ENCODE measurements at places on chromosomes 16 and 17.

DNA sequence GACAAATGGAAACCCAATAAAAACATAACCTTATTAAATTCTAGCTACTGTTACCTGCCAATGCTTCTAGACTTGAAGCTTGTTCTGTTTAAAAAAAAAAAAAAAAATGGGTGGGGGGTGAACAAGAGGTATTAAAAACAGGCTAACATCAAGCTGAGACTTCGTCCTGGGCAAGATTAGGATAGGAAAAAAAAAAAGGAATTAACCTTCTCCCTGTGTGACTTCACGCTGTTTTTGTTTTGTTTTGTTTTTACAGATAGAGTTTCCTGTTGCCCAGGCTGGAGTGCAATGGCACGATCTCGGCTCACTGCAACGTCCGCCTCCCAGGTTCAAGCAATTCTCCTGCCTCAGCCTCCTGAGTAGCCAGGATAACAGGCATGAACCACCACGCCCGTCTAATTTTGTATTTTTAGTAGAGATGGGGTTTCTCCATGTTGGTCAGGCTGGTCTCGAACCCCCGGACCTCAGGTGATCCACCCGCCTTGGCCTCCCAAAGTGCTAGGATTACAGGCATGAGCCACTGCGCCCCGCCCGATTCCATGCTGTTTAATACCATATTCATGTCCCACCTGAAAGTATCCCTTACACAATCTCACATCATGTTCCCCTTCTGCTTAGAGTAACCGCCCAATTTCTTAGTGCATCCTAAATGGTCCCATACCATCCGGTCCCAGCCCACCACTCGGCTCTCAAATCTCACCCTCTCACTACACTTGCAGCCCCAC is 2.2 kb downstream of the USP31 start:
- no peak for DNase-seq

DNA sequence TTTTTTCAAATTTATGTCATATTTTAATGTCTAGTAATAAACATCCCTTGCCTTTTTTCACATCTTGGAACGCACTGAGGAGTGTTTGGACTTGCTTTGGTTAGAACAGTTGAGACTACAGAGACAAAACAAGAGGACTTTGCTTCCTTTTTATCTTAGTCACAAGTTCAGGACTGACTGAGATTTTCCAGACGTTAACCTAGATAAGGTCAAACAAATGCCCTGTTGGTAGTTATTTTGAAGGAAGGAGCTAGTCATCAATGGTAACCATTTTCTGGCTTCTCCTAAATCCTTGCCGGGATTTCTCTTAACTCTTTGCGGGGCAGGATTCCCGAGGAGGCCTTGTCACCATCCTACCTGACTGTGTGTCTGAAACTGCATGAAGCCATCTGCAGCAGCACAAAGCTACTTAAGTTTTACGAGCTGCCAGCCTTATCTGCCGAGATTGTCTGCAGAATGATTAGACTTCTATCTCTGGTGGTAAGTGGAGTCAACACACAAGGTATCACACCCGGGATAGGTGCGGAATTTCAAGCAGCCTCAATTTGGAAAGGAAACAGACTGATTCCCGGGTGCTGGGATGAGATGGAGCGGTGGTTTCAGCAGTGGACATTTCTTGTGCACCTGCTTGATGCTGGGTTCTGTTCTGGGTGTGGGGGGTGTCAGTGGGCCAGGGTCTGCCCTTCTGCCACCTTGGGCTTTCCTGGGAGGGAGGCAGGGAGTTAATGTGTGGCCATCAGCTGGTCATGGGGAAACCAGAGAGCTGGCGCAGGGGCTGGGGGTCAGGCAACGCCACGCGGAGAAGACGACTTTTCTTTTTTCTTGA is 48.3 kb downstream of the RNF213 start:
- no peak for DNase-seq

- no peak for DNase-seq
Measured at GRCh38 chr17:82985973-82986372, 93.4 kb upstream of the METRNL start.

DNA sequence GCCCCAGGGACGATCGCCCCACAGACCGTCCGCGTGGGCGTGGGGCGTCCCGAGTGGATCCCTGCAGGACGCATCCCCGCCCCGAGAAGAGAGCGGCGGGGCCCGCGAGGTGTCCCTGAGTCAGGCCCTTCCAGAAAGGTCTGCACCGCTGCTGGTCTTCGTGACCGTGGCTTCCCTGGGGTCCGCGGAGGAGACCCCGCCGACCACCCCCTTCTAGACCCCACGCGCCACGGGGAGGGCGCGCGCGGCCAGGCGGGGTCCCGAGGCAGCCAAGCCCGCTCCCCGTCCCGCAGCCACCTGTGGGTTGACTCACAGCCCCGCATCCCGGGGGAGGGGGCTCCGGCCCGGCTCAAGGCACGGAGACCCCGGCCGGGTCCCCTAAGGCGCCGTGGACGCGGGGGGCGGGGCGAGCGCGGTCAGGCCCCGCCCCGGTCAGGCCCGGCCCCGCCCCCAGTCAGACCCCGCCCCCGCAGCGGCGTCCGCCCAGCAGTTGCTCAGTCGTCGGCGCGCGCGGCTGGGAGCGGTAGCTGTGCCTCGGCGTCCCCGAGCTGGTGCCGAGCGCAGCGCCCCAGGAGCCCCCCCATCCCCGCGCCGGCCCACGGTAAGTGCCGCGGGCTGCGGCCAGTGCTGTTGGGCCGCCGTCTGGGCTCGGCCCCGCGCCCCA is at the start of gene BAIAP3:
Gene BAIAP3 (plus strand): TSS at position 497 of the 664 bp plus-strand sequence. CDS start 4,905 bp downstream, outside the sequence.
- DNase-seq: no peak

- no peak for DNase-seq
Measured at GRCh38 chr17:78020717-78021108, 62.2 kb downstream of the TNRC6C start.

DNA sequence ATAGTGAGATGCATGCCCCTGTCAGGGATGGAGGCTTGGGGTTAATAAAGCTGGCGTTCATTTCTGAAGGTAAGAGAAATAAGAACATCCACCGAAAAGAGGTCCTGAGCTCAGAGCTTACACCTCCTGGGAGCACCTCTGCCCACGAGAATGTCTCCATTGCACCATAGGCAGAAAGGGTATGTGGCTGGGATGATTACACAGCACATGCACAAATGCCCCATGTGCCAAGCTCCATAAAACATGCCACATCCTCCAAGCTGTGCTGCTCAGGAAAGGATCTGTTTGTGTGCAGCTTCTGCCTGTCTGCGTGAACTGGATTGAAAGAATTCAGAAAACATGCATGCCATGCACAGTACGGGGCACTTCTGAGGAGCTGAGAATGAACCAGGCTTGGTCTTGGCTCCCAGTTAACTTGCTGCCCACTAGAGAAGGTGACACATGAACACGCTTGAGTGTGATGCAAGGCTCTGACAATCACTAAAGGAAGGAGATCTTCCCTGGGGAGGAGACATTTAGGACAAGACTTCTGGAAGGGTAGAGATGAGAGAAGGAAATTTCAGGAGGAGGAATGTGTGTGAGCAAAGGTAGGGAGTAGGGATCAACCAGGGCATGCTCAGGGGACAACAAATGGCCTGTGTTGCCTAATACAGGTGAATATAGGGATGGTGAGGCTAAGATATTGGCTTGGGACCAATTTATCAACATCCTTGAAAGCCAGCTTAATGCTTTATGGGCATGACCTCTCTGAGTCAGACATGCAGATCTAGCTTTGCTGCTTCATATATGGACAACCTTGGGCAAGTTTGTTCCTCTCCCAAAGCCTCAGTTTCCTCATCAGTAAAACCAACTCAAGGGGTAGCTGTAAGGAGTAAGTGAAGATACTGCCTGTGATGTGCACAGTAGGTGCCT is 32.0 kb upstream of the SMPD3 start:
- DNase-seq: no peak

DNA sequence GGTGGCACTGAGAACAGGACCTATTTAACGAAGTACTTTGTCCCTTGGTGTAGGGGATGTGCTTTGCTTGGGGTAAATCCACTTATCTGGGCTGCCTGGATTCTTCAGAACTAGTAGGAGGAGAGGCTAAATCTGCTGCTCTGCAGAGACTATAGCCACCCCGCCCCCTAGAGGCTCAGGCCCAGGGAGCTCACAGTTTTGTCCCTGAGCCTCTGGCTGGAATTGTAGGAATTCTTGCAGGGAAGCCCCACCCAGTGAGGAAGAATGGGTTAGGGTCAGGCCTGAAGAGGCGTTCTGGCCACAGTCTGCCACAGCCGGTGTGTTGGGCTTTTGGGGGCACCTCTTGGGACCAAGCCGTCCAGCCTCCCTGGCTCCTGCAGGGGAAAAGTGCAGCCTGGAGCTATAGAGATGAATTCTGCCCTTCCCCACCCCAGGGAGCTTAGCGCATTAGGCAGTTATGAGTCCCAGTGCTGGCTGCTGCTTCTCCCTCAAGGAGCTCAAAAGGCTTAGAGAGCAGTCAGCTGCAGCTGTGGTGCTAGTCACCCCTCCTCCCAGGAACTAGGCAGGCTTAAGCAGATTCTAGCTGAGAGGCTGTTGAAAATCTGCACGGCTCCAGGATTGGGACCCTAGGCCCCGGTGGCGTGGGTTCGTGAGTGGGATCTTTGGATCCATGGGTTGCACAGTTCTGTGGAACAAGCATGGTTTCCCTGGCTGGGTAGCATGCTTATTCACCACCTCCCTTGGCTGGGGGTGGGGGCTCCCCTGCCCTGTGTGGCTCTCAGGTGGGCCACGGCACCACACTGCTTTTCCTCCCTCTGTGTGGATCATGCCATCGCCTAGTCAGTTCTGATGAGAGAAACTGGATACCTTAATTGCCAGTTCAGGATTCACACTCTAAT is 237.4 kb upstream of the TOM1L1 start:
- DNase-seq: no peak

GRCh38 chr16:12026741-12027490 is 50.4 kb downstream of the SNX29 start:
- no peak for DNase-seq

DNA sequence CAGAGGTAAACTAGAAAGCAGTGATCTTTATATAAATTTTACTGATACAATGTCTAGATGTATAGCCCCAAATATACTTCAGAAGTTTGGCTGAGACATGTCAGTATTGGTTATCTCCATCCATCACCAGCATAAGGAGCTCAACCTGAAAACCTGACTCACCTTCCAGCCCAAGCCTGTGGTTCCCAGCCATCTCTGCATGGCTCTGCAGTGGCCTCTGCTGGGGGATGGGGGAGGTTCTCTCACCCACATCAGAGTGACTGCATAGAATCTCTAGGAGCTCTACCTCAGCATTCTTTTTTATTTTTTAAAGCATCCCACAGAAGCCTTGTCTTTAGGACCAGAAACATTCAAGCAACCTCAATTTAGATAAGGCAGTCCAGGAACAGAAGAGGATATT is 27.3 kb downstream of the USP7 start:
- no peak for DNase-seq

GRCh38 chr16:55701442-55702319 is 45.9 kb downstream of the SLC6A2 start:
- peak; percentile 61 for DNase-seq

- no peak for DNase-seq
Measured at GRCh38 chr17:38584350-38584925, 21.3 kb downstream of the SRCIN1 start.

DNA sequence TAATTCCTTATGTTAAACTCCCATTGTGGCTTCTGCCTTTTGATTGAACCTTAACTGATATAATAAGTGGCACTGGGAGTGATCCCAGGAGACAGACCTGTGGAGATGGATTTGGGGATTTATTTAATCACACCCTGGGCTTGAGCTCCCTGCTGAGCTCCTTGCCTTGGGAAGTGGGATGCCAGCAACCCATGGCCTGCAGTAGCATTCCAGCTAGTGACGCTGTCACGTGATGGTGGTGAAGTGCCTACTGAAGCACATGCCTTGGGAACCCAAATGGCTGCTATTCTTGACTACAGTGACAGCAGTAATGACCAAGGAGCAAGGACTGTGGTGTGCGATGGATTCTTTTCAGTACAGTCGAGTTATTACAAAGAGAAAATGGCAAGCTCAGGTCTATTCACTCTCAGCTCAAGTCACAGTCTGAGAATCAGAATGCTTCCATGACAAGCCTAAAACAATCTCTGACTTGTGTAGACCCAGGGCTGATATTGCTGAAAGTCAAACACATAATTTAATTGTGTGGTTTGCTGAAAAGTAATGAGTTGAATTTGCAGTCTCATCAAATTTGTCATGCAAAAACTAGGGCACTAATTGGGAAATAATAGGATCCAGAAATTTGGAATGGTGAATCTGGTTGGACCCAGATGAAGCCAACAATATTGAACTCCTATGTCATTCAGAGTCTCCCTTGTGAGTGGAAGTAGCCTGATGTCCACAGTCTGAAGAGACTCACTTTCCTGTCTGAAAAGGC is 47.1 kb downstream of the BCL7C start:
- no peak for DNase-seq

GRCh38 chr17:43732958-43733357 is 25.6 kb downstream of the SOST start:
- DNase-seq: no peak

DNA sequence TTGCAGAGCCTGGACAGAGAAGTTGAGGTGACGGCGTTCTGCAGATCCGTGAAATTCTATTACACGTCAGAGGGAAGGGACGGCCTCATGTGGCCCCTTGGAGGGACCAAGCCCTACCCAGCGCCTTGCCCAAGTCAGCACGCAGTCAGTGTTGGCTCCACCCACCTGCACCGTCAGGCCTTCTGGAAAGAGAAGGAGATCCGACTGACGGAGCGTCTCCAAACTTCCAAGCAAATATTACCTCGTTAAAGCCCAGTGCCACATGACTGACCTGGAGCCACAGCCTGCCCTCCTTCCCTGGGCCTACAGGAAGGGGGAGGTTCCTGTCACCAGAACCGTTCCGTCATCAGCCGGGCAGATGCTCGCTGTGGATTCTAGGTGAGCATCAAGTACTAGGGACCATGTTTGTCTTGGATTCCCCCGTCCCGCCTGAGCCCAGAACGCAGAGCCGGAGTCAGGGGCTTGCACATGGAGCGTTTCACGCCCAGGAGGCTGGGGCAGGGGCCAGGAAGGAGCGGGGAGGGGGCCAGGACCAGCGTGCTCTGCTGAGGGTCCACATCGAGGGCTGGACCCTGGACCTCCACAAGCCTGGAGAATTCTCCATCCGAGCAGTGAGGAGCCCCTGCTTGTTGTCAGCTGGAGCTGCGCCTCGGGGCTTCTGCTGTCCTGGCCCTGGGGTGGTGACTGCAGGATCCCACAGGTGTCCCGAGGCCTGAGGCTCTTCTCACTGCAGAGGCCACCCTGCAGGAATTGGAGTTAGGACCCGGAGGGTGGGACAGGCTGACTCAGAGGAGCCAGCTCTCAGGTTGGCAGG is 22.6 kb upstream of the METRNL start:
- DNase-seq: peak; percentile 76

DNA sequence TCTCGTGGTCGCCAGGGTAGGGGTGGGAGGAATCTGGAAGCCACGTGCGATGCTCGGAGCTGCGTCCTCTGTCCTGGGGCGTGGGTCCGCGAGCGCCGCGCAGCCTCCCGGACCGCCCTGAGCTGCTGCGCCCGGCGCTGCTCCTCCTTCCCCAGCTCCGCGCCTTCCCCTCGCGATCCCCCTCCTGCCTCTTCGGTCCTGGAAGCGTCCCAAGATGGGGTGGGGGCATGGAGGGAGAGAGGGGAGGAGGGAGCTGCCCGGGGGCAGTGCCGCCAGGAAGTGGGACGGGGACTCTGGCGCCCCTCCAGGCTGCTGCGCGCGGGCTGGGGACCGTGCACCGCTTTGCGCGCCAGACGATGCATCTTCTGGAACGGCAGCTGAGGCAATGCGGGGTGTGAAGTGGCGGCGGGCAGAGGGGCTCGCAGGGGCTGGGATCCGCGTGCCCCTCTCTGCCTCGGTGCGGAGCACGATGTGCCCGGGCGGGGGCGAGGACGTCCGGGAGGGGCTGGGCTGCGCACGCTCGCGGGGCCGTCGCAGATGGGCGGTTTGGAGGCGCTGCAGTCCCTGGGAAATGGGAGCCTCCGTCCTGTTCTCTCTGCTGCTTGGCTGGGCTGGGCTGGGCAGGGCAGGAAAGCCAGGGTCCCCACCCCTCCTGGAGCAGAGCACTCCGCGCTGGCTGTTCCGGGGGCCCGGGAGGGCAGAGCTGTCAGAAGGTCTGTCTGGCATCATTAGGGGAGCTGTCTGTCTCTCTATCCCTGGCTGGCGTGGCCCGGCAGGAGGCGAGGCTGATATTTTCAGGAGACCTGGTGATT is 388.0 kb downstream of the SEC14L1 start:
- DNase-seq: peak; percentile 60

All from coronary artery (tissue), 2 donors.